Fibroblast of villous mesenchyme (primary cell): ENCODE measurements at places on chromosomes 11 and 22. TPM values are rescaled to one million over a fixed set of nuclear protein-coding genes. Genes with fewer than 3 reads are reported as not detected.

GRCh38 chr11:7543302-7543701 lies 29.5 kb downstream of the PPFIBP2 start:
- DNase-seq: no peak

GRCh38 chr11:3227568-3228444 lies 4.4 kb downstream of the MRGPRE start:
- no peak for DNase-seq

DNA sequence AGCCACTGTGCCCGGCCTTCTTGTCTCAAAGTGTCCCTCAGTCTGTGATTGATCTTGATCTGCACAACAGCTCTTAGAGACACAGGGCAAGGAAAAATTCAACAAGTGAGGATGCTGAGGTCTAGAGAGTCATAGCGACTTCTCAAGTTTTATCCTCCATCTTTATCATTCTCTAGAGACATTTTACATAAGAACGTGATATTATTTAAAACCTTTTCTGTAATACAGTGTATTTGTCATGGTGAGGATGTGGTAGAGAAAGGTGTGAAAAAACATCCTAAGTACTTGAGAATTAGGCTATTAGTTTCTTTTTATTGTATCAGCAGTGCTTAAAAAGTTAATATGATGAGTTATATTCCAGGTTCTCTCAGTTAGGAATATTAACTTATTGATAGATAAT lies 50.2 kb downstream of the EMSY start:
- no peak for DNase-seq

- DNase-seq: no peak
Measured at GRCh38 chr22:50228366-50228765, 16.5 kb downstream of the TUBGCP6 start.

- DNase-seq: peak; percentile 42
Measured at GRCh38 chr11:128575961-128576350, 11.4 kb downstream of the ETS1 start.

GRCh38 chr22:23192558-23192957 lies 12.2 kb downstream of the BCR start:
- no peak for DNase-seq

GRCh38 chr11:61121917-61122316 lies 19.6 kb downstream of the CD5 start:
- no peak for DNase-seq

Gene IGSF22
- under 0.01 and 1.3 TPM in 2 replicates for total RNA-seq

Gene PGM2L1
- 2.6 and 6.1 TPM in 2 replicates for total RNA-seq

Gene DNAJB7
- total RNA-seq: not detected in 2 replicates

Gene NXPE2
- not detected in 2 replicates for total RNA-seq
